ENCODE measurements at places on chromosomes 7 and 10.

DNA sequence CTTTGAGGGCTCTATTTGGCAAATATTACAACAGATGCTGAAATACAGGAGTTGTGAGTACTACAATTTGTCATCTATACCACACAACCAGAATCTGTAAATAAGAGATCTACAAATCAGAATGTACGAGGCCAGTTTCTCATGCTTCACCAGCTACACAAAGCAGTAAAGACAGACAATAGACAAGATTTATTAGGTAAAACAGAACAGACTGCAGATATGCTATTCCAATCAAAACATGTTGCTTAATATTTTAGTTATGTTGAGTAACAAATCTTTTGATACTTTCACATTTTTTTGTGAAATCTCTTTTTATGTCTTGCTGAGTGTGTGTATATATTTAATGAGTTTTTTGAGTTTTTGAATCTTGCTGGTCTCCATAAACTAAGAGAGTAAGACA lies 109.1 kb downstream of the CHCHD3 start:
- no peak for DNase-seq

DNA sequence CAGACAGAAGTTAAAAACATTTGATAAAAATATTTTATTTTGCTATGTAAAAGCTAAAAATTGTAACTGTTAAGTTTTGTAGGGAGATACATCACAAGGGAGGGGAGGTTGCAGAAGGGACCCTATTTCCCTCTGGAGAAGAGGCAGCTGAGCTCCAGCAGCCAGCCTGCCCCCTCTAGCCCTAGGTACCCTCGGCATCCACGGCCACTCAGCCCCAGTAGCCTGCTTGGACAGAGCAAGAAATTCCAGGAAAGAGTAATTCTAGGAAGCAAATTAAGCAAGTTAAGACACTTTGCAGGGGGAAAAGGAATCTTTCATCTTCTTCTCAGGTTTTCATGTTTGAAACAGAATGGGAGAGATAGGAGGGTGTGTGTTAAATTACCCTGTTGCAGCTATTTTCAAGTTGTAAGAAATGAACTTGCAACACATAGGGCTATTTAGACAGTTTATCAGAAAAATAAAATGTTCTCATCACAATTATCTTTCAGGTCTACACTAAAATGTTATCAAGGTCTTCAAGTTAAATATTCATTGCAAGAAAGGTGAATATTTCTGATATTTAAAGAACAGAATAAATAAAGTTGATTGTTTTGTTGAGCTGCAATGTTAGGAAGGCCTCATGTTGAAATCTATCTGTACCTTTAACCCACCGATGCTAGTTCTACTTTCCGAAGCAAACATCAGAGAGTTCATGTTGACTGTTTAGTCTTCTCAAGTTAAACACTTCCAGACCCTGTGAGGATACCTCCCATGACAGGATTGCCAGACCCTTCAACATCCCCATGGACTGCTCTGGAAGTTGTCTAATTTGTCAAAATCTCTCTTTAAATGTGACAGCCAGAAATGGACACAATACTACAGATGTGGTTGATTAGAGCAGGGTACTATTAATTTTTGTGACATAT lies 5.5 kb downstream of the SGCE start:
- no peak for DNase-seq

- DNase-seq: no peak
Observed at GRCh38 chr10:43648095-43648397, 635 bp downstream of the ZNF32 start.

- DNase-seq: no peak
Observed at GRCh38 chr10:79124066-79124465, 55.3 kb downstream of the ZMIZ1 start.

DNA sequence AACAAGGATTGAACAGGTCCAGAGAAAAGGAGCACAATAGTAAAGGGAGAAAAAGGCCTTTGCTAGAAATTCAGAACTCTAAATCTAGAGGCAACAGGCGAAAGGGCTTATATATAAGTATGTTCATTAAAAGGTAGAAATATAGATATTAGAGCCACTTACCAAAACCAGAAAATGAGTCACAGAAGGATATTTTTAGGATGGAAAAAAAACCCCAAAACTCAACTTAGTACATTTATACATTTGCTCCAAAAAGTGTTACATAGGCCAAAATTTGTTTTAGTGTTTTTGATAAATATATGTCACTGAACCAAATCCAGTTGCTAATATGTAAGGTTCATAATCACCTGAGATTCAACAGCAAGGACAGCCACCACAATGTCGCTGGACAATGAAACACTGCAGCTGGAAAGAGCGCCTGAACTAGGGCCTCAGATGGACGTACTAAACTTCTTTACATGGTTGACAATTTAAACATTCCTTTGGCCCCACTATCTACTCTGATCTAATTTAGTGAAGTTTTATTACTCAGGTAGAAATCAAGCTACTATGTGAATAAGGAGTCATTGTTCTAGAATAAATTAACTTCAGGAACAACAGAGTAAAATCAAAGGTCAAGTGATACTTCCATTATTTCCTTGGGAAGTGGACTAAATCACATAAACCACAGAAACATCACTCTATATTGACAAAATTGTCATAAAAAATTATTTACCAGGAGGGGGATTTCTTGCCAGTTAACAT lies 10.9 kb downstream of the FAM3C start:
- DNase-seq: no peak

- DNase-seq: no peak
Observed at GRCh38 chr7:37730501-37730900, 46.9 kb downstream of the GPR141 start.

DNA sequence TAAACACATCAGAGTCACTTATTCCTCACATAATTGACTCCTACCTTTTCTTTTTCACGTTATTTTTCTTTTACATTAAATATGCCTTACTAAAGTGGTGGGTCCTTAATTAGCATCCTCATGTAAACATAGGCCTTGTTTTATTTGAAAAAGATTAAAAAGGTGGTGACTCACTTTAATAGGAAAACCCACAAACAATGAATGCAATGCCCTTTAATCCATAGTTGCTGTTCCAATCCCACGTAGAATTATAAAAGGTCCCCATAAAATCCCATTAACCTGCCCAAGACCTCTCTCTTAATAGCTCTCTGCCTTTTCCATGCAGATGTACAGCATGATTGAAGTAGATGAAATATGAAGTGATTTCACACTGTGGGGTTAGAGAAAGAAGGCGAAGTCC lies 32.2 kb downstream of the SLC16A12 start:
- DNase-seq: no peak

GRCh38 chr7:26497801-26498596 lies 206.3 kb downstream of the SNX10 start:
- no peak for DNase-seq

All from erythroblast (primary cell).